ENCODE measurements at places on chromosomes 3 and 15.

GRCh38 chr3:34207806-34208205 lies 409.4 kb downstream of the PDCD6IP start:
- DNase-seq: no peak

GRCh38 chr3:32297366-32297765 lies 58.9 kb downstream of the CMTM8 start:
- DNase-seq: no peak

GRCh38 chr3:74001436-74001835 lies 376.7 kb upstream of the PDZRN3 start:
- DNase-seq: no peak

DNA sequence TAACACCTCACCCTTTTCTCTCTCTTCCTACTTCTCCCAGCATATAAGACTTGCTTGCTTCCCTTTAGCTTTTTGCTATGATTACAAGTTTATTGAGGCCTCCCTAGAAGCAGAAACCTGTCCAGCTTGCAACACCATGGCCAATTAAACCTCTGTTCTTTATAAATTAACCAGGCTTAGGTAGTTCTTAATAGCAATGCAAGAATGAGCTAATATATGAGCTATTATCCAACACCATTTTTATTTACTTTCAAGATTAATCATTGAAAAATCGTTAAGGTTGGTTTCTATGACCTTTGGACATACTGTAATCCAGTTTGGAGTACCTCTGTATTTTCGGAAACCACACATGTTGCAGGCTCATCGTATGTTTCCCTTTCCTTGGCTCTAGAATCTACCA lies 643.1 kb downstream of the ZPLD1 start:
- no peak for DNase-seq

- no peak for DNase-seq
These were observed 35.9 kb upstream of the KPNA4 start for GRCh38 chr3:160601288-160601687.

- no peak for DNase-seq
These were observed 10.6 kb upstream of the GCSAM start for GRCh38 chr3:112143689-112144088.

Data from EL (cell line).